Stimulated activated CD4-positive, alpha-beta T cell treated with anti-CD3 and anti-CD28 coated beads, Interleukin-12 subunit alpha, Interleukin-12 subunit beta, amount 100 ng/mL, for 24 hours (primary cell): ENCODE measurements at places on chromosomes 16 and 17.

DNA sequence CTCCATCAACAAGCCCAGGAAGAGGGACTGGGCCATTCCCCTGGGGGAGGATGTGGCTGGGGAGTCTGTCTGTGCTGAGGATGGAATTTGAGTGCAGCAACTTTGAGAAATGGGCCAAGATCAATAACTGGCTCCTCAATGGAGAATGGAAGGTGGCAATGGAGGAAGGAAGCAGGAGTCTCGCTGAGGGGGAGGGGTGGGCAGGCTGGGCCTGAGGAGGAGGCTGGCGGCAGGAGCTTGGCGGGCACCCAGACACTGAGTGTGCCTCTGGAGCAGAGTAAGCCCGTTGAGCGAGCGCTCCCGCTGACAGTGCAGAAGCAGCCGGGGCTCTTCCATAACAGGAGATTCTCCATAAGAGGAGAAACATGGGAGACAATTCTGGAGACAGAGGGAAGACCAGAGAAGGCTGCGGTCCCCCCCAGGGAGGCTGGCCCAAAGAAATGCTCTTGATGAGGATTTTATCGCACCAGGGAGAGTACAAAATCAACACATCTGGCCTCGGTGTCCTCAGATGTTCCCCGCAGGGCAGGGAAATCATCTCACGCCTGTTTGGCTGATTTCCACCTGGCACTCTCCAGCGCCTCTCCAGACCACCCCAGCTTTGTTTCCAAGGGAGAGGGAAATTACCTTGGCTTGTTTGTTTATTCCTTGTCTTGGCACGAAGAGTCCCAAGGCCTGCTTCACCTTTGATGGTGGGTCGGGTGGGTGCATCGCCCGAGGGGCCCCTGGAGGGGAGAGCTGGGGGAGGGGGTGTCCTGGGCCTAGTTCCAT lies 2.8 kb upstream of the MMP15 start:
- DNase-seq, result no peak

GRCh38 chr17:34579979-34580684 lies 750 bp downstream of the TMEM132E start:
- no peak for DNase-seq

GRCh38 chr17:65984299-65984698 lies 207.6 kb downstream of the CEP112 start:
- no peak for DNase-seq

DNA sequence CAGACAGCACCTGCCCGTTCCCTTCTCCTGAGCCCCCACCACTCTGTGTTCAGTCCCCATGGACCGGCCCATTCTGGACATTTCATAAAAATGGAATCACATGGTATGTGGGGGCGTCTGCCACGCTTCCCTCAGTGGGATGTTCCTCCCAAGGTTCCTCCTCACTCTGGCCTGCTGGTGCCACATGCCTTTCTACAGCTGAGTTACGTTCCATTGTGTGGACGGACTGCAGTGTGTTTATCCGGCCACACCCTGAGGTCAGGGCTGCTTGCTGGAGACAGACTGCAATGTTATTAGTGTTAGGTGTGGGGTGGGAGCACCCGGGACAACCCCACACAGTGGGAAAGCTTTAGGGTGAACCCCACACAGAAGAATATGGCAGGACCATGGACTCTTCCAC lies 5.9 kb upstream of the AATK start:
- no peak for DNase-seq

DNA sequence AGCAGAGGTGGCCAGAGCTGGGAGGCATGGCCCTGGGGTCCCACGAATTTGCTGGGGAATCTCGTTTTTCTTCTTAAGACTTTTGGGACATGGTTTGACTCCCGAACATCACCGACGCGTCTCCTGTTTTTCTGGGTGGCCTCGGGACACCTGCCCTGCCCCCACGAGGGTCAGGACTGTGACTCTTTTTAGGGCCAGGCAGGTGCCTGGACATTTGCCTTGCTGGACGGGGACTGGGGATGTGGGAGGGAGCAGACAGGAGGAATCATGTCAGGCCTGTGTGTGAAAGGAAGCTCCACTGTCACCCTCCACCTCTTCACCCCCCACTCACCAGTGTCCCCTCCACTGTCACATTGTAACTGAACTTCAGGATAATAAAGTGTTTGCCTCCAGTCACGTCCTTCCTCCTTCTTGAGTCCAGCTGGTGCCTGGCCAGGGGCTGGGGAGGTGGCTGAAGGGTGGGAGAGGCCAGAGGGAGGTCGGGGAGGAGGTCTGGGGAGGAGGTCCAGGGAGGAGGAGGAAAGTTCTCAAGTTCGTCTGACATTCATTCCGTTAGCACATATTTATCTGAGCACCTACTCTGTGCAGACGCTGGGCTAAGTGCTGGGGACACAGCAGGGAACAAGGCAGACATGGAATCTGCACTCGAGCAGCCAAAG lies 2.3 kb downstream of the CSF3 start:
- no peak for DNase-seq

DNA sequence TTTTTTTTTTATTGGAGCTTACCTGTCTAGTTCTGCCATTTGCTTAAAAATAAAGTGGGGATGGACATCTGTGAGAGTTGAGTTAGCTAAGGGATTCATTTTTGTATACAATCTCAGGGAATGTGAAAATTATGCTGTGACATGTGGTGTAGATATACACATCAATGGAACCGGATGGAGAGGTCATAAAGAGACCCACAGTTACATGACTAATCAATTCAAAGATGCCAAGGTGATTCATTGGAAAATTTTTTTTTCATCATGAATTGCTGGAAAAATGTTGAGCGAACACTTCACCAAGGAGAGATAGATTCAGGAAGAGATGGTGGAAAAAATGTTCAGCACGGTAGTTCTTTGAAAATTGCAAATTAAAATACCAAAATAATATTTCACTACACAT lies 605.4 kb upstream of the KIF2B start:
- DNase-seq, result no peak

- DNase-seq, result peak; percentile 70
Observed at GRCh38 chr17:42337442-42337841, 49.1 kb downstream of the STAT5A start.

- DNase-seq, result no peak
Observed at GRCh38 chr17:63116228-63116627, 150.2 kb downstream of the TANC2 start.

DNA sequence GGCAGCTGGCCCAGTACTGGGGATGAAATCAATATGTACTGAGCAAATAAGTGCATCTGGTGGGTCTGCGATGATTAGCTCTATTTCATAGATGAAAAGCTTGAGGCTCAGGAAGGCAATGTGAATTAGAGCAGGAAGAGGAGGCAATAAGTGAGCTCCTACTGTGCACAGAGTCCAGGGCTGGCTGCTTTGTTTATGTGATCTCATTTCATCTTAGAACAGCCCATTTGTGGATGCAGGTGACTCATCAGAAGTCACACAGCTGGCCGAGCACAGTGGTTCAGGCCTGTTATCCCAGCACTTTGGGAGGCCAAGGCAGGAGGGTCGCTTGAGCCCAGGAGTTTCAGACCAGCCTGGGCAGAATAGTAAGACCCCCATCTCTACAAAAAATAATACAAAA lies 7.1 kb downstream of the TMEM114 start:
- no peak for DNase-seq

DNA sequence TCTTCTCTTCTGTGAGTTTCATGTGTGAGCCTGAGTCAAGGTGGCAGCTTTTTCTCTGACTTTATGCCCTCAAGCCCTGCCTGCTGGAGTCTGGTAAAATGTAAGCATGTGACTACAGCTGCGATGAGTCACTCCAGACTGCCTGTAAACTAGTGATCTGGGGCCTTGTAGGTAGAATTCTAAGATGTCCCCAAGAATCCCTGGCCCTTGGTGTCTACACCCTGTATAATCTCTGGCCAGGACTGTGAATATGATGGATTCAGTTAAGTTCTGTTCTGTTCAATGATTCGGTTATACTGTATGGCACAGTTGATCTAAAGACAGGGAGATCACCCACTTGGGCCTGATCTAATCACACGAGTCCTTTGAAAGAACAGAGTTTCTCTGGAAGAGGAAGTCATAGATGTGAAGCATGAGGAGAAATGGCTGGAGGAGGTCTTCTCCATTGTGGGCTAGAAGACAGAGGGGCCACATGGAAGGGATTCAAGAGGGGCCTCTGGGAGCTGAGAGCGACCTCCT lies 29.8 kb downstream of the PRSS54 start:
- DNase-seq, result no peak

DNA sequence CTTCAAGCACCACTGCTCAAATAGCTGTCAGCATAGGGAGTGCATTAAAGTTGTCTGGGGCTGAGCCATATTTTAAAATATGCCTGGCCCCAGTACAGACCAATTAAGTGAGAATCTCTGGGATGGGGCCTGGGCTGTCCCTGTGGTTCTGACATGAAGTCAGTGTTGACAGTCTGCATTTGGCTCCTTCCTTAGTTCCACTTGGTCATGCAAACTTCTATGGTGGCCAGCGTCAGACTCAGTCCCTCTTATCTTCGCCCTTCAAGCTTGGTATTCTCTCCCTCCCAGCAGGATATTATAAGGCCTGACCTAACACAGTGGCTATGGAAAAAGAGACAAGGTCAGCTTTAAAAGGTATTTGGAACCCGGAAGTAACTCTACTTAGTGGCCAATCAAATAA lies 177.2 kb downstream of the PMP22 start:
- DNase-seq, result no peak

DNA sequence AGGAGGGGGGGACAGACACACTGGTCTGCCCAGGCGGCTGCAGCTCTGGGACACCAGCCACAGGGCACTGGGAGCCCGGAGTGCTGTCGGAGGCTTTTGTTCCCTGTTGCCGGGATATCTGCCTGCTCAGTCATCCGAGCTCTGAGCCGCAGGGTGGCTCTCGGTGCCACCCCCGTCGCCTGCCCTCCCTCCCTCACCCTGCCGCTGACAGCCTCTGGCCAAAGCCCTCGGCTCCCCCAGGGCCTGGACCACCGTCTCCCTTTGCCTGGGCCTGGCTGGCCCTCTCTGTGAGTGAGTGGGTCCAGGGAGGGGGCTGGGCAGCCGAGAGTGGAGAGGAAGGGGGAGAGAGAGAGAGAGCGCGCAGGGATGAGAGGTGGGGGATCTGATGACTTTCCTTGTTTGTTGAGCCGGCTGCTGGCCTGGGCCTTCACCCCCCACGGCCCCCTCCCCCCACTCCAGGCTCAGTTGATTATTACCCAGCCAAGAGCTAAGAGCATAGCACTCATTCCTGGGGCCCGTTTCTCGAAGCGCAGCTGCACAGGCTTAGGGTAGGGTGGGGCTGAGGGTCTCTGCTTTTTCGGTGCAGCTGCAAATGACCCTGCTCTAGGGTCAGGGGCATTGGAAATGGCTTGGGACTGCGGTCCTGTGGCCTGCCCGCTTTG lies 2.7 kb downstream of the FOXJ1 start:
- no peak for DNase-seq

- no peak for DNase-seq
Observed at GRCh38 chr17:82639628-82640027, 8.6 kb downstream of the WDR45B start.

DNA sequence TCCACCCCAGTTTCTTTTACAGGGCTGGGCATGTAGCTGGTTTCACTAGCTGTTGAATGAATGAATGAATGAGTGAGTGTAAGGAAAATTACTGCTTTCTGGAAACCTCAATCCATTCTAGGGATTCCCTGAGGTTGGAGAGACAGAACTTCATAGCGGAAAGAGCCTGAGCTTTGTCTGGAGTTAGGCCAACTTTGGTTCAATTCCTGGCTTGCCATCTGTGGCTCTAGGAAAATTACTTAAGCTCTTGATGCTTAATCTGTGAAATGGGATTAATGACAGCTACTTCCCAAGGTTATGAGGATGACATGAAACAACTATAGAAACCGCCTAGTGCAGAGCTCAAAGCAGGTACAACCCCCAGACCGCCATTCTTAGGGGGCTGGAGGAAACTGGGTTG lies 76.3 kb upstream of the AXIN2 start:
- no peak for DNase-seq

DNA sequence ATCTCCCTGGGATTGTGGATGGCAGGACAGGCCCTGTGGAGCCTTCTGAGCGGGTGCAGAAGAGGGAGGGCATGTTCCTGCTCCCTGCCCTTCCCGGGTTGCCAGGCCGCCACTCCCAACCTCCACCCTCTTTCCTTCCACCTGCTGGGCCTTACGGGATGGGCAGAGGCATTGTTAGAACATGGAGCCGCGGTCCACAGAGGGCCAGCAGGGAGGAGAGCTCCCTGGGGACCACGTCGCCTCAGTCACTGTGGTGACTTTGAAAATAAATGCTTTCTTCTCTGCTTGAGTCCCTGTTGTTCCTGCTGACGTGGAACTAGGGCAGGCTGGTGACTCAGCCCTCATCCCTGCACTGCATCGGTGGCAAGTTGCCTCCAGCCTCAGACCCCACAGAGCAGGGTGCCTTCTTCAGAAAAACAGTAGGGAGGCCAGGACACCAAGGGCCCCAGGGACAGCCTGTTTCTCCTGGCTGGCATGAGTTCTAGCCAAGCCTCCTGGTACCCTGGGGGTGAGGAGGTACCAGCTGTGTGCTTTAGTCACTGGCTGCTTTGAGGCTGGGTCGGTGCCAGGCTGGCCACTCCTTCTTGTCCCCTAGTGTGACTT lies 224.9 kb downstream of the SEC14L1 start:
- DNase-seq, result no peak

DNA sequence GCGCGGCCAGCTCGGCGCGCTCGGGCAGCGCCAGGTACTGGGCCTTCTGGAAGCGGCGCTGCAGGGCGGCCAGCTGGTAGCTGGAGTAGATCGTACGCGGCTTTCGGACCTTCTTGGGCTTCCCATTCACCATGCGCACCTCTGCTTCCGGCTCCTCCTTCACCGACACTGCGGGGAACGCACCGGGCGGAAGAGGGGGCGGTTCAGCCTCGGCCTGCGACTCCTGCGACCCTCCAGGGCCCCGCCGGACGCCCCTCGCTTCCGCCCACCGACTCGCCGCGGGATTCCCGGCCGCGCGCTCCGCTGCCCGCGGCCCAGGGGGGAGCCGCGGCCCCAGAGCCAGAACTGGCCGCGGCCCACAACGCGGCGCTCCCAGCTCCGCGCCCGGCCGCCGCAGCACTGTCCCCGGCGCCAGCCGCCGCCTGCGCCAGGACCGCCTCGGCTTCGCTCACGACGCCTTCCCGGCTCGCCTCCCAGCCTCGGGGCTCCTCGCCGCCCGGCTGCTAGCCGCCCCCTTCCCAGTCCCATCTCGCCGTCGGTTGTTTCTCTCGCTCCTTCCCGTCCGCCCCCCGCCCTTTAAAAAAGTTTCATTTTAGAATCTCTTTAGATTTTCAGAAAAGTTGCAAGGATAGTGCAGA lies 1.5 kb downstream of the DLX3 start:
- DNase-seq, result no peak

- no peak for DNase-seq
Observed at GRCh38 chr16:17377360-17378324, 93.1 kb downstream of the XYLT1 start.

- DNase-seq, result no peak
Observed at GRCh38 chr16:75106351-75107274, 10.0 kb downstream of the LDHD start.

DNA sequence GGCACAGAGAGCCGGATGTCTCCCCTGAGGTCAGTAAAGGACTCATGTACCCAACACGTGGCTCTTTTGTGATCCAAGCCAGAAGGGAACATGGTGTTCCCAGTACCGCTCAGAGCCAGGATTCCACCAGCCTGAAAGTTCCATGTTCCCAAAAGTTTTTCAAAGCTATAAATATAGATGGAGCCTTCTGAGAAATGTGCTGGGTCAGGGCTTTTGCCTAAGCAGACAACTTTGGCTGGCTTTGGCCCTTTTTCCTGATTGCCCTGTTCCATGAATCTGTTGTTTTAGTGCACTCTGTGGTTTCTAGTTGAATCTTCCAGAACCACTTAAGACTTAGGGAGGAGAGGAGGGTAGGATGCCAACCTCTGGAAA lies 128.5 kb upstream of the HS3ST2 start:
- no peak for DNase-seq

GRCh38 chr17:48645639-48646182 lies 19.6 kb upstream of the HOXB9 start:
- no peak for DNase-seq
